ENCODE measurements at places on chromosomes 3 and 15. TPM values are rescaled to one million over a fixed set of nuclear protein-coding genes. Genes with fewer than 3 reads are reported as not detected.

Gene ATRIP
- polyA plus RNA-seq: 13.7 TPM

Gene TRPM7
- polyA plus RNA-seq: 48.5 TPM

Gene BTLA
- polyA plus RNA-seq: 0.51 TPM

Gene COL6A5
- 0.07 TPM for polyA plus RNA-seq

Gene CHDH
- polyA plus RNA-seq: 6.7 TPM

Gene LMAN1L
- polyA plus RNA-seq: not detected

- no peak for DNase-seq
Observed at GRCh38 chr3:105322570-105323273, 44.0 kb upstream of the ALCAM start.

DNA sequence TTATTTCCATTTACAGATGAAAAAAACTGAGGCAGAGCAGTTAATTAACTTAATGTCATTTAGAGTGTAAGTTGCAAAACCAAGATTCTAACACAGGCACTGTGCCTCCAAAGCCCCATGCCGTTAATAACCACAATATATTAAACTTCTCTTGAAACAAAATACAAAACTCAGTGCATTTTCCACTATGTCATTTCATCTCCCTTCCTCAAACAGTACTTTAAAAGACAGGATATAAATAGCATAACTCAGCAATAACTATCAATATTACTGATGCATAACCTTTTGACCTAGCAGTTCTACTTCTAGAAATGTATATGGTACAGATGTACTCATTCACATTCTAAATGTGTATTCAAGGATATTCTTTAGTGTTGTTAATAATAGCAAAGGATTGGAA lies 5.1 kb upstream of the TASOR start:
- DNase-seq: no peak
